Endothelial cell (in vitro differentiated cells): ENCODE measurements at places on chromosomes 7 and 10. TPM values are rescaled to one million over a fixed set of nuclear protein-coding genes. Genes with fewer than 3 reads are reported as not detected.
A peak's percentile ranks its signal among the peaks of the same experiment; 100 is the strongest.

- H3K27me3 ChIP-seq, result peaks cover 21% of the 10 kb centered on the region
- peak overlapping the region; percentile 31 for H3K4me3 ChIP-seq
- H3K27ac ChIP-seq, result no peak overlapping the region
- DNase-seq, result no peak
- H3K4me1 ChIP-seq, result peaks cover 19% of the 10 kb centered on the region
Measured at GRCh38 chr7:2116989-2117591, 115.7 kb downstream of the MAD1L1 start.

DNA sequence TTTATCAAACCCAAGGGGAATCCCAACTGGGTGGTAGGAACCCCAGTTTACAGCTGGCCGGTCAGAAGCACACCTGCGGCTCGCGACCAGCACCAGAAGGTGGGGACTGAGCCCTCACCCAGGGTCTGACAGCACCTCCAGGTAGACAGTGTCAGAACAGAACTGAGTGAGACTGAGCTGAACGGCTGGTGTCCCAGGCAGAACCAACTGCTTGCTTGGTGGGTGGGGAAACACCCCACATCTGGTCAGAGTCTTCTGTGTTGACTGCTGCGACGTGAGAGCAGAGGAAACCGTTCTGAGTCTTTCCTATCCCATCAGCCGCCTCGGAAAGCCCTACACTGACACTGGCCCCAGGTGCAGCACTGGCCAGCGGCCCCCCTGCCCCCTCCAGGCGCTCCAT lies 160.7 kb downstream of the MAD1L1 start:
- peaks cover 5% of the 10 kb centered on the region for H3K27me3 ChIP-seq
- H3K4me1 ChIP-seq, result peaks cover 8% of the 10 kb centered on the region
- H3K36me3 ChIP-seq, result peaks cover 4% of the 10 kb centered on the region
- H3K4me3 ChIP-seq, result no peak overlapping the region

DNA sequence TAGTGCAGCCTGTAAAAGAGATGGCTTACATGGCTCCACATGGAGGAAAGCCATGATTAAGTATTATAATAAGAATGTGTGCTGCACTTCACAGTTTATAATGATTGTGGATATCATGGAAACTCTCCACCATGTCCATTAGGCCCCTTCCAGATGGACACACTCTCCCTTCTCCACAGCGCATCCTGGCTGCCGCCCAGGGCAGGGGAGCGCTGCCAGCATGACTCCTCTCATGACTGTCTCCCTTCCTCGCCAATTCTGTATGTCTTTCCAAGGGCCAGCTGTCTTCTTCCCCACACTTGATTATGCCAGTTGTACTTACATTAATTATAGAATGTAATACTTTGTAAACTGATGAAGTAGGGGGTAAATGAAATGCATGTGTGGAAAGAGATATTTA lies 259.3 kb upstream of the TMEM72 start:
- H3K27ac ChIP-seq, result no peak overlapping the region
- no peak for DNase-seq
- no peak overlapping the region for H3K4me3 ChIP-seq
- H3K27me3 ChIP-seq, result no peaks in the 10 kb centered on the region

- no peaks in the 10 kb centered on the region for H3K4me1 ChIP-seq
- peaks cover 12% of the 10 kb centered on the region for H3K27me3 ChIP-seq
- no peak overlapping the region for H3K4me3 ChIP-seq
- no peak overlapping the region for H3K27ac ChIP-seq
Measured at GRCh38 chr7:158032561-158033115, 555.0 kb downstream of the PTPRN2 start.

DNA sequence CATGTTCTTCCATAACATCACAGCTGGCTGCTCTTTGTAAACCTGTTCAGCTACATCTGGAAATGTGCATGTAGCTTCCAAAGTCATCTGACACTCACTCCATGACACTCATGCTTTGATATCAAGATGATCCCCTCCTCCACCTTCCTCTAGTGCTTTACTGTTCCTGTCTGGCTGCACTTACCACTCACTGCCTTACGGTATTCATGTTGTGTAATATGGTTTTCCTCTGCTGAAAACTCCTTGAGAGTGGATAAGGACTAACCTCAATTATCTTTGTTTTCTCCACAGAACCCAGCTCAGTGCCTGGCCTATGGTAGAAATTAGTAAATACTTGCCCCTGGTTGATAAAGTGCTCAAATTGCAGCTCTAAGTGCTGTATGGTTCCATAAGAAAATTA lies 483.9 kb downstream of the HTR7 start:
- H3K36me3 ChIP-seq, result no peaks in the 10 kb centered on the region
- H3K4me3 ChIP-seq, result no peak overlapping the region
- no peak overlapping the region for H3K27ac ChIP-seq
- DNase-seq, result no peak

- H3K4me1 ChIP-seq, result no peaks in the 10 kb centered on the region
- H3K4me3 ChIP-seq, result no peak overlapping the region
- DNase-seq, result no peak
- no peaks in the 10 kb centered on the region for H3K27me3 ChIP-seq
Measured at GRCh38 chr10:52466464-52466863, 152.4 kb downstream of the DKK1 start.

DNA sequence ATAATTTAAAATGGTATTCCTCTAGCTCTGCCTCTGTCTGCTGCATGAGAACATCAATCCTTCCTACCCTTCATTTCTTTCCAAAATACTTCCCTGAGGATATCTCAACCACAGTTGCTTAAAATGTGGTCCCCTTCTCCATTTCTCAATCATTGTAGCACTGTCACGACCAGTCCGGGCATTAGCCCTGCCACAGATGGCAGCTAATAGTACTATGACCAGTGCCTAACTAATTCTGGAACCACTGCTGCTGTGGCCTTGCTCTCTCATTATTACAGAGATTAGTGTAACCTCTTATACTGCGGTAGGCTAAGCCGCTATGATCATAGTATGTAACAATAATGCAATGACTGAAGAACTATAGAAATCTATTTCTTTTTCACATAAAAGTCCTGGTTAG lies 66.0 kb downstream of the REEP3 start:
- no peaks in the 10 kb centered on the region for H3K36me3 ChIP-seq
- DNase-seq, result no peak
- H3K4me3 ChIP-seq, result no peak overlapping the region

DNA sequence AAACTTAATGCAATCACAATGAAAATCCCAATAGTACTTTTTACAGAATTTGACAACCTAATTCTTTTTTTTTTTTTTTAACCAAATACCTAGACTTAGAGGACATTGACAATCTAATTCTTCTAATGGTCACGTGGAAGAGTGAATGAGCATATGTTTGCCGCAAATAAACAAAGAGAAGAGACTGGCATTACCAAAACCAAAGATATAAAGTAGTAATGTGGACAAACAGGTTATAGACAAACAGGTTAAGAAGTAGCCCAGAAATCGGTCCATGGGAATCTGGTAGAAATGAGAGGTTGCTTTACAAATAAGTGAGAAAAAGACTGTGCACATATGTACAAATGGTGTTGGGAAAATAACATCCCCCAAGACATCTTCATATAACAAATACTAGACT lies 27.7 kb downstream of the BRAF start:
- peaks cover 2% of the 10 kb centered on the region for H3K4me1 ChIP-seq
- no peak overlapping the region for H3K27ac ChIP-seq
- peaks cover 2% of the 10 kb centered on the region for H3K27me3 ChIP-seq
- DNase-seq, result no peak
- H3K36me3 ChIP-seq, result no peaks in the 10 kb centered on the region

DNA sequence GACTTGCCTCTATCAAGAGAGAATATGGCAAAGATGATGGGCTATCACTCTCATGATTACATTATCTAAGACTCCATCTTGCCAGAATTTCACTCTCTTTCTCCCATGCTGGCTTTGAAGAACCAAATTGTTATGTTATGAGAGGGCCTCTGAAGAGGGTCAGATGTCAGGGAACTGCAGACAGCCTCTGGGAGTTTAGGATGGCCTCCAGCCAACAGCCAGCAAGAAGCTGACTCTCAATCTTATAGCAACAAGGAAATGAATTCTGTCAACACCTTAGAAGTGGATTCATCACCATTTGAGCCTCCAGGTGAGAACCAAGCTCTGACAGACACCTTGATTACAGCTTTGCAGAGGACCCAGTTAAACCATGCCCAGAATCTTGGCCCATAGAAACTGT lies 33.6 kb downstream of the ZNF22 start:
- no peak overlapping the region for H3K27ac ChIP-seq
- H3K36me3 ChIP-seq, result peaks cover 4% of the 10 kb centered on the region
- H3K4me3 ChIP-seq, result no peak overlapping the region
- H3K27me3 ChIP-seq, result peaks cover 4% of the 10 kb centered on the region

DNA sequence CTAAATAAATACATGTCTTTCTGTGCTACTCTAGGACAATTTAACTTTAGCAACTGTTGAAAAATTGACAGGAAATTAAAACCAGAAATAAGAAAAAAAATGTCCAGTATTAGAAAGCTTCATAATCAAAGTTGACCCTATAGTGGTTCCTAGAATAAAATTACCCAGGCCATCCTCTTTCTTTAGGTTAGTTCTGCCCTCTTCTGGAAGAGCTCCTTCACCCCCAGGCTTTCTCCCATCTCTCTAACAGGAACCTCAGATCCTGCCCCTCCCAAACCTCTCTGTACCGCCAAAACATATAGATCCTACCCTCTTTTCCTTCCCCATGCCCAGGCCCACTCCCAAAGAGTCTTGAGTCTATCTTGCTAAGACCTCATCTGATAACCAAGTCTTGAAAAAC lies 159.4 kb upstream of the CDK1 start:
- DNase-seq, result no peak
- no peak overlapping the region for H3K4me3 ChIP-seq
- no peak overlapping the region for H3K27ac ChIP-seq
- H3K4me1 ChIP-seq, result peaks cover 5% of the 10 kb centered on the region

GRCh38 chr10:103709341-103709920 lies 145.9 kb downstream of the SH3PXD2A start:
- peaks cover 17% of the 10 kb centered on the region for H3K36me3 ChIP-seq
- DNase-seq, result no peak
- H3K27ac ChIP-seq, result no peak overlapping the region
- no peaks in the 10 kb centered on the region for H3K4me1 ChIP-seq
- H3K4me3 ChIP-seq, result no peak overlapping the region

DNA sequence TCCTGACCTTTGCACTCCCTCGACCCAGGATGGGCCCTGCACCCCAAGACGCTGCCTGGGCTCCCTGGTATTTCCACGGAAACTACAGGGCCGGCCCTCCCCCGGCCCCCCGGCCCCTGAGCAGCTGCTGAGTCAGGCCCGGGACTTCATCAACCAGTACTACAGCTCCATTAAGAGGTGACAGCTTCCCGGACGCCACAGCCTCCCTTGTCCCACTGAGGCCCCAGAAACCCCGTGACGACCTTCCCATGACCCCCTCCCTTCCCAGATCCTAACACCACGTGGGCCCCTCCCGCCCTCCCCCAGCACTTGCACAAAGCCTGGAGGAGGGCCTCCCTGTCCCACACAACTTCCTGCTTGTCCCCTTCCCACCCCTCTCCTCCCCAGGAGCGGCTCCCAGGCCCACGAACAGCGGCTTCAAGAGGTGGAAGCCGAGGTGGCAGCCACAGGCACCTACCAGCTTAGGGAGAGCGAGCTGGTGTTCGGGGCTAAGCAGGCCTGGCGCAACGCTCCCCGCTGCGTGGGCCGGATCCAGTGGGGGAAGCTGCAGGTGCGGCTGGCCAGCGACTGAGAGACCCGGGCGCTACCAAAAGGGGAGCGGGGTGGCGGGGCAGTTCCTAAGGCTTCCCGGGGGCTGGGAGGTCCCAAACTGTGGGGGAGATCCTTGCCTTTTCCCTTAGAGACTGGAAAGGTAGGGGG lies 5.7 kb downstream of the NOS3 start:
- H3K27me3 ChIP-seq, result peaks cover 12% of the 10 kb centered on the region
- H3K27ac ChIP-seq, result no peak overlapping the region
- no peak for DNase-seq
- no peak overlapping the region for H3K4me3 ChIP-seq

DNA sequence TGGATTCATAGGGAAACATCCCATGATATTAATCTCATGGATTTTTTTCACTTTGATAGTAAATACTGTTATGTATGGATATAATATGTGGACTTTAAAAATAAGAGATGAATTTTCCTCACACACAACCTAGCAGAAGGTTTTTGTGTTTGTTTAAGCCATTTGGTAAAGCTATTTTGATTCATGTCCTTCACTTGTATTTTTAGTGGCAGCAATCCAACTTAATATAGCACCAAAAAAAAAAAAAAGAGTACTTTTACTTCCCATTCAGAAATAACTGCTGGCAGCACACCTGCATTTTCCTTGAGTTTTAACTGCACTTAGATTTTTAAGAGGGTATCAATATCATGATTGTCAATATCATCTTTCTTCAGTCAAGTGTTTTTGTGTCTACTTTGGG lies 60.0 kb downstream of the MCMBP start:
- no peaks in the 10 kb centered on the region for H3K4me1 ChIP-seq
- no peak for DNase-seq
- H3K36me3 ChIP-seq, result peaks cover 13% of the 10 kb centered on the region
- no peak overlapping the region for H3K27ac ChIP-seq

DNA sequence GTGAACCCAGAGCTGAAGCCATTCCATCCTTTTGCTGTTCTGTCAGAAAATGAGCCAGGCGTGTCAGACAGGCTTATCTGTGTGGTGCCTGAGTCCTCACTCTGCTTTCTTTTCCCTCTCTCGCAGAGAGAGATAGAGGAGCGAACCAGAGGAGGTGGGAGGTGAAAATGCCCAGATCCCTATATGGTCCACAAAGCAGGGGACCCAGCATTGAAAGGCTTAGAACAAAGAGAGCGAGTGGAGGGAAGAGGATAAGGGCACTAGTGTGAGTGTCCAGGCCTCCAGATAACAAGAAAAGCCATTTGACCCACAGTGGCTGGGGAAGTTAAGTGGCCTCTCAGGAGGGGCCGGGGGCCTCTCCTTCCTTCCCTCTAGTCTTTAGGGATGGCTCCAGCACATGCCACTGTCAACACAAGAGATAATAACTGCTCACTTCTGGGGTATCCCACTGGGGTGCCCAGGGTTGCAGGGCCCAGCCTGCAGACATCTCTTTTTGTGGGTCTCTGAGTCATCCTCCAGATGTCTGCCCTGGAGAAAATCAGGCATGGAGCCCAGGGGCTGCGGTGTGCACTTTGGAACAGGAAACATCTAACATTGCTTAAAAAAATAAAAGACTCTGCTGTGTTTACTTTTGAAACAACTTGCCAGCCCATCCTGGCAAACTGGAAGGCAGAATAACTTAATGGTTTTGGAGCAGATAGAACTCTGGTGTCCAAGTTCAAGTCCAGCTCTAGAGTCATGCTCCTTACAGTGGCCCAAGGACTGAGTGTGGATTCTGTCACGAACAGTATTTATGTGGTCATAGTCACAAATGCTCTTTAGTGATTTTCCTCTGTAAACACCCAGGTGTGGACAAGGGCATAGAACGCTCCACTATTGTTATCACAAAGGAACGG lies 189.5 kb downstream of the CXCL12 start:
- no peak overlapping the region for H3K27ac ChIP-seq
- no peaks in the 10 kb centered on the region for H3K36me3 ChIP-seq
- no peak for DNase-seq
- no peak overlapping the region for H3K4me3 ChIP-seq

GRCh38 chr10:18229826-18230225 lies 89.6 kb downstream of the CACNB2 start:
- H3K4me1 ChIP-seq, result no peaks in the 10 kb centered on the region
- DNase-seq, result no peak
- no peaks in the 10 kb centered on the region for H3K27me3 ChIP-seq
- no peaks in the 10 kb centered on the region for H3K36me3 ChIP-seq
- H3K4me3 ChIP-seq, result no peak overlapping the region

Gene MKX
- 0.80 TPM for total RNA-seq

Gene LRRD1
- total RNA-seq, result 0.59 TPM

Gene UFSP1
- 2.4 TPM for total RNA-seq

Gene COL17A1
- 4.2 TPM for total RNA-seq

Gene HOXA3
- total RNA-seq, result 0.13 TPM

Gene MEOX2
- total RNA-seq, result 0.10 TPM

Gene FHIP2A
- total RNA-seq, result 50.1 TPM
